ENCODE measurements at places on chromosomes 16 and 17.

DNA sequence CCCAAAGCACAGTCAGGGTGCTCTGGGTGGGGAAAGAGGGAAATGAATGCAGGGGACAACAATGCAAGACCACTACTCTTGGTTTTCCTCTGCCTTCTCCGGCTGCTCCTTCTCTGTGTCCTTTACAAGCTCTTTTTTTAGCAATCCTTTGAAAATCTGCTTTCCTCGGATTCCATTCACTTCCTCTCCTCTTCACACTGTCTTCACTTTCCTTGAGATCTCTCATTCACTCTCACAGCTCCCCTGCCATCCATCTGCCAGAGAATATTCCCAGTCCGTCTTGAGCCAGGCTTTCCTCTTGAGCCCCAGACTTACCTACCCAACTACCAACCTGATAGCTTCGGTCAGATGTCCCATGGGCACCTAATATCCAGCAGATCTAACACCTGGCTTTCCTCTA is 11.0 kb upstream of the SPOP start:
- no peak for DNase-seq

GRCh38 chr16:64403352-64403751 is 718.5 kb downstream of the CDH11 start:
- no peak for DNase-seq

DNA sequence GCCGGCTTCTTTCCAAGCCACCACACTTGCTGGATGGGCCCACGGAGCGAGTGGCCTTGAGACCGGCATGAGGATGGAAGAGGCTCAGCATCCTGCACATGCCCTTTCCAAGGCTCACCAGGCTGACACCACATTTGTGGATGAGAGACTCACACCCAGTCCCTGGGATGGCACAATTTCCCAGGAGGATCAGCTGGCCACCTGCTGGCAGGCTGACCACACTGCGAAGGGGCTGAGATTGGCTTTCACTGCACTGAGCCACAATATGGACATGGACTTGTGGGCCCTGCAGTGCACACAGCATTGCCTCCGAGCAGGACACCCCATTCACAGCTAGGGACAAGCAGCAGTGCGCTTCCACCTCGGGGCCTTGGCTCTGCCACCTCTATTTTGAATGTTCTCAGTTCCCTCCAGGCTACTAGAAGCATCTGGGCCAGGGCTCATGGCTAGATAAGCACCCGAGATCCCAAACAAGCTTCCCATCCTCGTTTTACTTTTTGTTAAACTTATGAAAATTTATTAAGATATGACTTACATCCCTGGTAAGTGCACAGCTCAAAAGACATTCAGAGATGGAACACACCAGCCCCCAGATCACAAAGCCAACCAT is 25.3 kb upstream of the KSR1 start:
- peak; percentile 50 for DNase-seq

DNA sequence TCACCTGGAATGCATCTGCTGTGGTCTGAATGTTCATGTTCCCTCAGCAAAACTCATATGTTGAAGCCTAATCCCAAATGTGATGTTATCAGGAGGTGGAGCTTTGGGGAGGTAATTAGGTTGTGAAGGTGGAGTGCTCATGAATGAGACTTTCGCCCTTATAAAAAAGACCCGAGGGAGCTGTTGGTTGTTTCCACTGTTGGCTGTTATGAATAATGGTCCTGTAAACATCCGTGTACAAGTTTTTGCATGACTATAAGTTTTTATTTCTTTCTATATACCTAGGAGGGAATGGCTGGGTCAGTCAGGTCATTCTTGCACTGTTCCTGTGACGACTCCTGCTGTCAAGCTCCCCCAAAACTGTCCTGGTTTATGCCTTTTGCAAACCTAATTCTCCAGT is 9.6 kb upstream of the CHP2 start:
- DNase-seq, result no peak

DNA sequence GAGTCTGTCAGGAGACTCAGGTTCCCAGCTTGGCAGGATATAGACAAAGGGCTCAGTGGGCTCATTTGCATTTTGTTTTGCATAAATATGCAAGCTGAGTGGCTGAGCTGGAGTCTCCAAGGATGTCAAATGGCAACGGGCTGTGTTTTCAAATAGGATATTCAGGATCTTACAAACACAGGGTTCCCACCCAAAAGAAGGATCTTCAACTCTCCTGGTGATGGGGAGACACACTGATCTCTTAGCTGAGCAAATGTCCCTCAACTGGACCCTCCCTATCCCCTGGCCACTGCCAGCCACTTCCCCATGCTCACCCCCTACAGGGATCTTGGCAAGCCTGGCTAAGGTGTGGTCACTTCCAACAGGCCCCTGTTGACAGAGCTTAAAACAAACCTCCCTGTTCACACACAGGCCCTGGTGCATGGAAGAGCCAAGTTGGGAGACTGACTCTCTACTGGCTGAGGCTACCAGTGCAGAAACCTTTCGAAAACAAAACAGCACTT is 61.6 kb downstream of the SOX9 start:
- DNase-seq, result no peak

DNA sequence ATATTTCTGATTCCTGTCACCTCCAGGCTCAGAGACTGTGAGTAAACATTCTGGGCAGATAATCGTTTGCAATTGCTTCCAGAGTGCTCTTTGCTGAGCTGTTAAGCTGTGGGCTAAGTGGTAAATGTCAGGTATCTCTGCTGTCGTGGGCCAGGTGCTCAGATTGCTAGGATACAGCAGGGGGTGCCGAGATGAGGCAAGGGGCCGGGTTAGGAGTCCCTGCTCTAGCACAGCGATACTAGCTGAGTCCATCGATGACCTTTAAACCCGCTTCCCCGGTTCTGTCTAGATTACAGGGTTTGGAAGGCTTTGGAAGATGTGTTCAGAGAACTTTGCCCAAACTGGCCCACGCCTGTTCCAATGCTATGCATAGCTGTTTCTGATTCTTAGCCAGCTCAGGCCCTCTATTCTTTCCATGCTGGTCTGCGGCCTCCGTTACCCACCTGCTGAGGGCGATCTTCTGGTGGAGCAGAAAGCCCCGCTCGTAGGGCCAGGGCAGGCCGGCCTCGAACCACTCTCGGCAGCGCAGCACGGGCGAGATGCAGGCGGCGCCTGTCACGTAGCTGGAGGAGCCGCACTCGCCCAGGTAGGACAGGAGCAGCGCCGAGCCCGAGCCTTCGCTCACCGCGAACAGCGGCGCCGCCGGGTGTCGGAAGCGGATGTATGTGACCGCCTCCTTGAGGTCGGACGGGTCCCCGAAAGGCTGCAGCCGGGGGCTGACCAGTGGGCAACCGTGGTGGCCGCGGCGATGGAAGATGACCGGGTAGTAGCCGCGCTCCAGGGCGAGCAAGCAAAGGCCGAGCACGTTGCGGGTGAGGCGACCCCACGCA is 979 bp downstream of the ABHD15 start:
- no peak for DNase-seq

DNA sequence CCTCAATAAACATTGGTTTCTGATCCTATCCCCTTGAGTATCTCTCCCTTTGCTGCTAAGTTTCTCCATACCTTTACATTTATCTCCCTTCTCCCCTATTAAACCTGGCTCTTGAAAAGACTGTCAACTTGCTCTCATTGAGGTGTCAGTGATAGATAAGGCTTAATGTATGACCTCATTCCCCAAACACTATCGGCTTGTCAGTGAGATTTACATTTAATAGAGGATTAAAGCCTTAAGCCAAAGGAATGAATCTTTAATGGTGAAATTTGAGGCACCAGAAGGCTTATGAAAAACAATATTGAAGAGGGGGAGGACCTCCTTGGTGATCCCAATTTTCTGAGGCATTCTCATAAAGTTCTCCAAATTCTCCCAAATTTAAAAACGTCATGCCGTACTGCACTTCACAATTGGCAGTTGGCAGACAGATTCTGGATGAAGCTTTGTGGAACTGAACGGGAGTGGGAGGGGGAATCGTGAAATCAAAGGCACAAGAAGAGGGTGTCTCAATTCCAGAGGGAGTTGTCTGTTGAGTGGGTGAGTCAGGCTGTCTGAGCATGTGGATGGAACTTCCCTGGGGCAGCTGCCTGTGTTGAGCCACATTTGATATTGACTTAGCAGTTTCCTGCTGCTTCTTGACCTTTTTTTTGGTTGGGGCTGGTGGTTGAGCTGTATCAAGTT is 478.8 kb downstream of the NPIPA7 start:
- DNase-seq, result no peak

DNA sequence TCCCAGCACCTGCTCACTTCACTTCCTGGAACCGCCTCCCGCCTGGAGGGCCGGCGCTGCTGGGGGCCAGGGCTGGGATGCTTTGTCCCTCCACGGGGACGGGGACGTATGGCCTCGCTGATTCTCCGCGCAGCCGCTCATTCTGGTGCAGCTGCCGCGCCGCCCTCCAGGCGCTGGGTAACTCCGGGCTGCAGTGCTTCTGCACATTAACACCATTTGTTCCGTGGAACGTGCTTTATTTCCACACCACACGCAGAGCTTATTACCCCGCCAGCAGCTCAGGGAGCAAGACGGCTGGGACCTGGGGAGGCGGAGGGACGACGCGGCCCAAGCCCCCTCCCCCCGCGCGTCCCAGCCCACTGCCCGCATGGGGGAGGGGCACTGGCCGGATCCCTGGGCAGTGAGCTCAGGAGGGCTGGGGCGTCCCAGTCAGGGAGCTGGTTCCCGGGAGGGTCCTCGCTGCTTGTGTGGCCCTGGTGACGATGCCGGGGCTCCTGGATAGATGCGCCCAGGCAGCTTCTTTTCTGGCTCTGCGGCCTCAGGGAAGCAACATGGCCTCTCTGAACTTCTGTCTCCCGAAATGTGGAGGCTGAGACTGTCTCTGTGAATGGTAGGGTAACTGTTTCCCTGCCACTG is 45.4 kb upstream of the ACSF3 start:
- peak; percentile 10 for DNase-seq

GRCh38 chr16:77328768-77329167 is 106.1 kb downstream of the ADAMTS18 start:
- DNase-seq, result no peak

DNA sequence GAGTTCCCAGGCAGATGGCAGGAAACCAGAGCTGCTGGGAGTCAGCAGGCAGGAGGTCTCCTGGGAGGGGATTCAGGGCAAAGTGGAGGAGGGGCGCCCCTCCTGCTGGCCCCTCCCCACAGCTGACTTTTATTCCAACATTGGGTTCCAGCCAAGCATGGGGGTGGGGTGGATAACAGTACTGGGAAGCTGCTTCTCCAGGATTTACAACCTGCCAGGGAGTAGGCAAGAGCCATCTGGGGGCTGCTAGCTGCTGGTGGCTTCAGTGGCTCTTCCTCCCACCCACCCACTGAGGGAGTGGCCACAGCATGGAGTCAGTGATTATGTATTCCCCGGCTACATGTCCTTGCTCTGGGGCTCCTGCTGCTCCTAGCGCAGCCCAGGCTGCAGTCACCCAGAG is 36.8 kb downstream of the TMEM132E start:
- DNase-seq, result peak; percentile 97

DNA sequence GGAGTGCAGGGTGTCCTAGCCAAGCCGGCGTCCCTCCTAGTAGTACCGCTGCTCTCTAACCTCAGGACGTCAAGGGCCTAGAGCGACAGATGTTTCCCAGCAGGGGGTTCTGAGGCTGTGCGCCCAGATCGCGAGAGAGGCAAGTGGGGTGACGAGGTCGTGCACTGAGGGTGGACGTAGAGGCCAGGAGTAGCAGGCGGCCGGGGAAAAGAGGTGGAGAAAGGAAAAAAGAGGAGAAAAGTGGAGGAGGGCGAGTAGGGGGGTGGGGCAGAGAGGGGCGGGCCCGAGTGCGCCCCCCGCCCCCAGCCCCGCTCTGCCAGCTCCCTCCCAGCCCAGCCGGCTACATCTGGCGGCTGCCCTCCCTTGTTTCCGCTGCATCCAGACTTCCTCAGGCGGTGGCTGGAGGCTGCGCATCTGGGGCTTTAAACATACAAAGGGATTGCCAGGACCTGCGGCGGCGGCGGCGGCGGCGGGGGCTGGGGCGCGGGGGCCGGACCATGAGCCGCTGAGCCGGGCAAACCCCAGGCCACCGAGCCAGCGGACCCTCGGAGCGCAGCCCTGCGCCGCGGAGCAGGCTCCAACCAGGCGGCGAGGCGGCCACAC is at the start of gene MMP2:
MMP2 (plus strand) TSS at position 372 of the 603 bp plus-strand sequence. CDS start 282 bp downstream, outside the sequence.
- peak; percentile 87 for DNase-seq

- DNase-seq, result no peak
These were observed 1.1 kb upstream of the PLEKHG4 start for GRCh38 chr16:67277999-67278772.

GRCh38 chr16:49773534-49774475 is 82.1 kb downstream of the ZNF423 start:
- no peak for DNase-seq

DNA sequence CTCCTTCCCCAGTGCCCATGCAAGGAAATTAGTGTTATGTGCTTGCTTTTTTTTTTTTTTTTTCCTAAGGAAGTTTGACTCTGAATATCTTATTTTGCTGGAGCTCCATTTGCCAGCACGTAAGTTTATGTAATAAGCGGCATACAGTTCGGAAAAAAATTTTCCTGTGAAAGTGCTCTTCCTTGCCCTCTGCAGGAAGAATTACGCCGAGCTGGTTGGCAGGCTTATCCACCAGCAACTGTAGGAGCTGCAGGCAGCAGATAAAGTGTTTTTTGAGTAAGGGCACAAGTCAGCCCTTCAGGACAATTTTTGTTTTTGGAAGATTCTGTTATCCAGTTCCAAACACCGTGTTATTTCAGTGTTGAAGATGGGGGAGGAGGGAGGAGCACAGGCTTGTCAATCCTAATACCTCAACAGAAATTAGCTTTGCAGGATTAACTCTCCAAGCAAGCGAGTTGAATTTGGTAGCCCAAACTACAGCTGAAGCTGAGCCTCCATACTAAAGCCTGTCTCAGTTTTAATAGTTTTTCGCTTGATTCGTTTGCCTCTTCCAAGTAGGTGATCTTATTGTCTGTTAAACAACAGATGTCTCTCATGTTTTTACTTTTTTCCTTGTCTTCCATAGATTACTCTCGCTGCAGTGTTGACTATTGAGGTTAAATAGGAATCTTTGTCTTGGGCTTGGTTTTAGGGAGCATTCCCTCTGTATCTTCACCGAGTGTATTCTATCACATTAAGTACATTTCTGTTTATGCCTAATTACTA is 1.1 kb downstream of the SPECC1 start:
- peak; percentile 6 for DNase-seq

GRCh38 chr17:2383628-2384167 is 17.2 kb downstream of the MNT start:
- no peak for DNase-seq

DNA sequence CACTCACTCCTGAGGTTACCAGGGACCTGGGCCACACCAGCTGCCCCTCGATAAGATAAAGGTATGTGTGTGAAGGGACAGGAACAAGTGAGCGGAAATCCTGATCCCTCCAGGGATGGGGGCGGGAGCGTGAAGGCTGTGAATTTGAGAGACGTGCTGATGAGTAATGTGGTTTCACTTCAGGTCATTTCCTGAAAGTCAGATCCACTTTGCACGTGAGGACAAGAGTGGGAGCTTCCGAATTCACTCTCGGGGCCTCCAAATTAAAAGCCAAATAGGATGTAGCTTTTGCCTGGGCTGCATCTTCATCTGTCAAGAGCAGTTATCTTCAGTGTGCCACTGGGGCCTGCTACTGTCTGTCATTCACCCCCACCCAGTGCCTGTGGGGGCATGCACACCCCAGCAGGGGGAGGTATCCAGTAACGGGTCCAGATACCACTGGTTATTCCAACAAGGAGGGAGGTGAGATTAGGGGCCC is 87.4 kb upstream of the LHX1 start:
- DNase-seq, result peak; percentile 72

- no peak for DNase-seq
These were observed 76.4 kb upstream of the TBX2 start for GRCh38 chr17:61323003-61323908.

- DNase-seq, result no peak
These were observed 43.8 kb upstream of the ARHGAP44 start for GRCh38 chr17:12745486-12745885.

Measured in BE2C (cell line).